ENCODE measurements at places on chromosomes 16 and 17. TPM values are rescaled to one million over a fixed set of nuclear protein-coding genes. Genes with fewer than 3 reads are reported as not detected.

ADAMTS18 gene
- total RNA-seq: not detected

LRRC37B gene
- total RNA-seq: 8.1 TPM

ATP2C2 gene
- 0.17 TPM for total RNA-seq

NPIPA8 gene
- total RNA-seq: 8.4 TPM

TAC4 gene
- not detected for total RNA-seq

SLC38A8 gene
- total RNA-seq: not detected

ARHGDIG gene
- total RNA-seq: not detected

MFAP4 gene
- total RNA-seq: not detected

KRTAP4-4 gene
- not detected for total RNA-seq

MEAK7 gene
- 77.9 TPM for total RNA-seq

MYH4 gene
- total RNA-seq: not detected

PIK3R6 gene
- not detected for total RNA-seq
